Activated CD8-positive, alpha-beta memory T cell treated with anti-CD3 and anti-CD28 coated beads for 48 hours (primary cell): ENCODE measurements at places on chromosomes 1 and 21.

DNA sequence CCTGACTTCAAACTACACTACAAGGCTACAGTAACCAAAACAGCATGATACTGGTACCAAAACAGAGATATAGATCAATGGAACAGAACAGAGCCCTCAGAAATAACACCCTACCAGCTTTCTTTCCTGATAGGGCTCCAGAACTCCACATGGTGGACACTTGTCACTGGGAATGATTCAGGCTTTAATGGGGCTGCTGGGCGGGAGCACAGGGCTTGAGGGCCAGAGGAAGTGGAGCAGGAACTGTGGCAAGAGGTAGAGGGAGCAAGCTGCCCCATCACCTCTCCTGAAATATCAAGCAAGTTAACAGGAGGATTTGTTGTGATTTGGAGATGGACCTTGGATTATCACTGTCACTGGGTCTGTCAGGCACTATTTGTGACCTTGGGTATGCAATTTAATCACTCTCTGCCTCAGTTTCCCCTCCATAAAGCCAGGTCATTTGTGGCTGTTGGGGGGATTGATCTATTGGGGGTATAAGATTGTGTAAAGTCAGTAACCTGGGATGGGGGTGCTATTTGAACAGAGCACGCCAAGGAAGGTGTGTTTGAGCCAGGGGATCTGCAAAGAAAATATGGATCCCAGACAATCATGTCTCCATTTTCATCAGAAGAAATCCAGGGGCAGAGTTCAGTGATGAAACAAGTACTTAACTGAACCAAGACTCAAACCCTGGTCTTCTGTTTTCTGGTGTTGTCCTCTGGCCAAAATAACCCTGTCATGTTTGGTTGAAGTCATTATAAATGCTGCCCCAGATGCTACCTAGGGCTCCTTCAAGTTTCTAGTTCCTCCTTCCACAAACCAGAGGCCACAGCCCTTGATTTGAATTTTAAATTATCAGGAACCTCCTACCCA, 25.2 kb downstream of the ETS2 start:
- DNase-seq = no peak

DNA sequence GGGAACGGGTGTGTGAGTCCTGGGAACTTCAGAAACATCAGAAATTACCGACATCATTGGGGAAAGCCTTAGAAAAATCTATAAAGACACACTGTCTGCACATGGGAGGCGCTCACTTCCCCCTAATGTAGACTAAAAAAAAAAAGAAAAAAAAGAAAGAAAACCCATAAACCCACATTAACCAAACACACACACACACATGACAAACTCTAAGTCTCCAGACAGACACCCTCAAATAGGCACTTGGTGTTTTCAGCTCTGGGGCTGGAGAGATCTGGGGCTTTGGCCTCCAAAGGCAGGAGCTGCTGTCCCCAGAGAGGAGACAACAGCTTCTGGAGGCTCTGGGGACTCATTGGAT, 13.2 kb upstream of the SDHB start:
- DNase-seq = no peak

GRCh38 chr1:61950418-61950817, 208.1 kb downstream of the PATJ start:
- no peak for DNase-seq

DNA sequence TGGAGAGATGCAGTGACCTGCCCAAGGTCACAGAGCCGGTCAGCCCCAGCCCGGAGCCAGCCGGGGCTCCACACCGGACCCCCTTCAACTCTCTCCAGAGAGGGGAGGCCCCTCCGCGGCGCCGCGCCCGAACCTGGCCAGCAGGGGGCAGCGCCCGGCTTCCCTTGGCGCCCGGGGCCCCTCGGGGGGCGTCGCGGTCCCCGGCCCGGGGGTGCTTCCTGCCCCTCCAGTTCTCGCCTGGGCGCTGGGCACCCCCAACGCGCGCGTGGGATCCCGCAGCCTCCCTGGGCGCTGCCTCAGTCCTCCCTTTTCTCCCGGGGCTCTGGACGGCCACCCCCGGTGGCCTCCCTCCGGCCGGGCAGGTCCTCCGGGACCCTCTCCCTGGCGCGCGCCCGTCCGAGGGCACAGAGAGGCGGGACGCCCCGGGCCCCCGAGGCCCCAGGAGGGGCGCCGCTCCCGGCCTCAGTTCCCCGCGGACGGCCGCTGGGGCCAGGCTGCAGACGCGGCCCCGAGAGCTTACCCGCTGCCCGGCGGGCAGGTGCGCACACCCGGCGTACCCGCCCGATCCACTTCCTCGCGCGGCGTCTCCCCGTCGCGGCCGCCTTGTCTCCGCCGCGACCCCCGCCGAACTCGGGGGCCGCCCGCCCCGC, 406 bp downstream of the HTR1D start:
- no peak for DNase-seq

GRCh38 chr1:151839457-151840403, at the start of gene C2CD4D:
Gene C2CD4D, minus strand, starts transcription at chr1:151839820. Its CDS starts 831 bp downstream, at chr1:151838989.
- DNase-seq = no peak

- no peak for DNase-seq
Measured at GRCh38 chr21:43608664-43609063, 50.6 kb downstream of the HSF2BP start.

- DNase-seq = no peak
Measured at GRCh38 chr1:96840396-96840795, 118.8 kb downstream of the PTBP2 start.
